ENCODE measurements at places on chromosomes 7 and 10.

GRCh38 chr10:75146780-75147179 lies 35.3 kb downstream of the SAMD8 start:
- DNase-seq = no peak

DNA sequence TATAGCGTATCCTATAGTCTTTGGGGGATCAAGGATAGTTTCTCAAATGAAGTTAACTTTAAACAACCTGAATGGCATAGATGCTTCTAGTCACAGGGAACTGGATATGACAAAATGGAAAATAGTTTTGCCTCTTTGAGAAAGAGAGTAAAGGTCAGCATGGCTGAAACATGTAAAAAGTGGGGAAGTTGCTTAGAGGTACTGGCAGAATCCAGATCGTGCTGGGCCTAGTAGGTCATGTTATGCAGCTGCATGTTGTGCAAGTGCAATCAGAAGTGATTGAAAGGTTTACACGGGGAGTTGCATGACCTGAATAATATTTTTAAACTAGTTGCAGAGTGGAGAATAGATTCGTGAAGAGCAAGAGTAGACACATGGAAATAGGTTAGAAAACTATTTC lies 201.1 kb upstream of the HDAC9 start:
- no peak for DNase-seq

GRCh38 chr10:110546499-110547110 lies 20.9 kb upstream of the SMC3 start:
- no peak for DNase-seq

- no peak for DNase-seq
Measured at GRCh38 chr7:25122373-25122772, 2.7 kb downstream of the CYCS start.

DNA sequence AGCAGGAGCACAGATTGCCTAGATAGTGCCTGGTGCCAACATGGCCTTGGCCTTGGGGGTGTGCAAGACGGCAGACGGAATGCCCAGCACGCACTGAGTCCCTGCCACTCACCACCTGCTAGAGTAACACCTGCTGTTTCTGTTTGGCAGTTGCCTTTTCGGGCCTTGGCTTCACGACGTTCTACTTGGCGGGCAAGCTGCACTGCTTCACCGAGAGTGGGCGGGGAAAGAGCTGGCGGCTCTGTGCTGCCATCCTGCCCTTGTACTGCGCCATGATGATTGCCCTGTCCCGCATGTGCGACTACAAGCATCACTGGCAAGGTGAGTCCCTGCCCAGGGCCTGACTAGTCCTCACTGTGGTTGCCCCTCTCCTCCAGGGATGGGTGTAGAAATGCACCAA lies 118.0 kb downstream of the PLPP4 start:
- no peak for DNase-seq

- no peak for DNase-seq
Measured at GRCh38 chr10:7488418-7488829, 77.6 kb upstream of the SFMBT2 start.

- no peak for DNase-seq
Measured at GRCh38 chr10:125951290-125951689, 54.9 kb downstream of the FANK1 start.

DNA sequence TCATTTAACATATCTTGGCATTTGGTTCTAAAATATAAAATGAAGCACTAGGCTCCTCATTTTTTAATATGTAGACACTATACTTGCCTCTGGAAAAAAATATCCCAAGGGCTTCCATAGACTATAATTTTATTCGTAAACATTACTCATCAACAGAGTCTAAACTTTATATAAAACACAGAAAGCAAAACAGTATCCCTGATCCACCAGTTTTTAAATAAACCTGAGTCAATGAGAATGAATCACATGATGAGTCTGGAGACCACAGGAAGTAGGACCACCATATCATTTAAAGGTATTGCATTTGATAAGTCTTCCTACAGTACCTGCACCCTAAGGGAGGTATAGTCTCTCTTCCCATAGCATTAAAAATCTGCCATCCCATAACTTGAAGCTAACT lies 228.0 kb downstream of the DGKI start:
- no peak for DNase-seq

DNA sequence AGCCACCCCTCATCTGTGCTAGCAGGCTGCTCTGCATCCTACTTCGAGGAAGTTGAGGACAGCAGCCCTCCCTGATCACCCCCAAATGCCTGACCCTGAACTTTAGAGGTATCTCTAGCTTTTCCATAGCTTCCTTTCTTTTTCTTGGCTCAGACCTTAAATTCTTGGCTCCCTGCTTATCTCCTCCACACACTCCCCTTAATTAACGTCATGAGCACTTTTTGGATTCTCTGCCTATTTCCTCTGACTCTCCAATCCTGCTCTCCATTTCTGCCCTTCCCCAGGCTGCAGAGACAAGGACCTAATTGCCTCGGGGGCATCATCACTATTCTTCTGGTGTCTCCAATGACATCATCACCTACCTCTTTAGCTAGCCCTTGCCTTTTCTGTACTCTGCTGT lies 40.8 kb upstream of the SEC61G start:
- DNase-seq = no peak

DNA sequence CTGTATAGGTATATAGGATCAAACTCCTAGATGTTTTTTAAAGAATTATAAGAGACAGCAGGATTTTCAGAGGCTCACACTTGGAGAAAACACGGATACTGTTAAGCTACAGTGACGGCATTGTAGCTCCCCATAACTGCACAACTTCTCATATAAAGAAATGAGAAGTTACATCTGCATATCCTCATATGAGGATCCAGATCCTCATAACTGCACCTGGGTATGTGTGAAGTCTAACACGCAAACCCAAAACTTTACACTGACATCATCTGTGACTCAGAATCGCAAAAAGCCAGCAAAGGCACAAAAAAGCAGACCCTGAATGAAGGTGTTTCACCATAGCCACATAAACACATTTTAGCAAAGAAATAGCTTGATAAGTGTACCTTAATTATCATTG lies 34.1 kb downstream of the NEBL start:
- no peak for DNase-seq

GRCh38 chr10:100327007-100327717 lies 2.9 kb downstream of the PKD2L1 start:
- DNase-seq = peak; percentile 85

DNA sequence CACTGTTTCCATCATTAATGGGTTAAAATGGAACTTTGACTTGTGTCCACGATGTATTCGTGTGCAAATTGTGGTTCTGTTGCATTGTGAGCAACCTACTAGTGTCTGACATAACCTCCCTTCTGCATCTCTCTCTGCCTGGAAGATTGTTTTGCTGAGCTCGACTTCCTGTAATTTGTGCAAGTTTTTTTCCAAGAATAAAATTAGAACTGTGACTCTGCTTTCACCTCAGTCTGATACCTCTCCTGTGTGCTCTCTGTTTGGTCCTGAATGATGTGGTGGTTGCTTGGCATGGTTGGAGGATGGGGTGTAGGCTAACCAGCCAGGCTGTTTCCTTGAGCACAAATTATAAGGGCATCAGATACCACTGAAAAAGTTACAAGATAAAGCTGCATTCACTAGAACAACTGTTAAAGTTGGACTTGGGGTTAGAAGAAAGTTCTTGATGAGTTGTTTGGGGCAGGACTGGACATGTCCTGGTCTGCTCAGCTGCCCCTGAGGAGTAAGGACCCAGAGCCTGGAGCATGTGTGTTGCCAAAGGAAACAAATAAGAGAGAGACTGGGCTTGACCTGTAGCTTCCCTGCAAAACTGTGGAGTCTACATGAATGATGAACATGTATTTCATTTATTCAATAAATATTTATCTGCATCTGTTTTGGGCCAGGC lies 1.9 kb upstream of the VOPP1 start:
- no peak for DNase-seq

DNA sequence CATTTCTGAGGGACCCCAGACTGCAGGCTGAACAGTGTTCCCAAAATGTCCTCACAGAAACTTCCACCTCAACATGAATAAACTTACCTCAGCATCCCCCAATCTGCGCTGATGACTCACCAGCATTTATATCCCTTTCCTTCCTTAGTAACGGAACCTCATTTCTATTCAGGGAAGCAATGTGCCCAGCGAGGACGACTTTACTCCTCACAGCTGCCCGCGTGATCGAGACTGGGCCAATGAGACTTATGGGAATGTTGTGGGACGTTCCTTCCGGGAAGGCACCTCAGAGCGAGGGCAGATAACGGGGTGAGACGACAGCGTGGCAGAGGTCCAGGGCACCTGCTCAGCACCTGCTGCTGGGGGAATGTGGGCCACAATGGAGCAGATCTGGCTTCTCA lies 73.1 kb upstream of the CAMK2B start:
- DNase-seq = no peak

GRCh38 chr7:43825391-43825808 lies 43.9 kb downstream of the MRPS24 start:
- no peak for DNase-seq

GRCh38 chr7:135169141-135169963 lies 1.2 kb downstream of the CYREN start:
- peak; percentile 80 for DNase-seq

DNA sequence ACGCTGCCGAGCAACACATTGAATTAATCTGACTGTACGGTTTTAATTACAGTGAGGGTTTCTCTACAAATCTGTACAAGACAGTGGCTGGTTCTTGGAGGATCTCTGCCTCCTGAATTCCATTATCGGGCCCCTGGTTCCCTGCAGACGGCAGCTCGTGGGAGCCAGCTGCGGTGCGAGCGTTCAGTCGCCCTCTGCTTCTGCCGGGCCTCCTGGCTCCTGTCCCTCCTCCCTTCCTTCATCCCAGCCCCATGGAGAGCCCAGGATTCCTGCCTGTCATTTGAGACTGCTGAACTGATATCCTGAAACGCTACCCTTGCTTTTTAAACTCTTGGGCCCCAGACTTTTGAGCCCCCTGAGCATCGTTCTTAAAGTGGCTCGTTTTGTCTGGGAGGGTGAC lies 6.6 kb upstream of the DLX6 start:
- peak; percentile 7 for DNase-seq

DNA sequence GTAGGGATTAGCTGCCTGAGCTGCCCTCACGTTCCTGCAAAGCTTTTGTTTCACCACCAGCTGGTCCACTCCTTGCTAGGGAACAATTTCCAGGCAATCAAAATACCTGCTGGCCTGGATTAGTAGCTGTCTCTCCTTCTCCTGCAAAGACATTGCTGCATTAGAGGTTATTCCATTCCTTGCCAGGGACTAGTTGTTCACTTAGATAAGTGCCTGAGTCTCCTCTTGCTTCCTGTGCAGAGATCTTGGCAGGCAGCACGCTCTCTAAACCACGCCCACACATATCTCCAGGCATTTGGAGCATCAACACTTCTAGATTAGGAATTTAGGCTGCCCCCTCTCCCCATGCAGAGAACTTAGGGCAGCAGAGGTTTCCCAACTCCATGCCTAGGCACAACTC lies 150.4 kb upstream of the SMIM30 start:
- no peak for DNase-seq

Data from GM20000 (cell line).